Central memory CD4-positive, alpha-beta T cell (primary cell): ENCODE measurements at places on chromosomes 5 and 9.

DNA sequence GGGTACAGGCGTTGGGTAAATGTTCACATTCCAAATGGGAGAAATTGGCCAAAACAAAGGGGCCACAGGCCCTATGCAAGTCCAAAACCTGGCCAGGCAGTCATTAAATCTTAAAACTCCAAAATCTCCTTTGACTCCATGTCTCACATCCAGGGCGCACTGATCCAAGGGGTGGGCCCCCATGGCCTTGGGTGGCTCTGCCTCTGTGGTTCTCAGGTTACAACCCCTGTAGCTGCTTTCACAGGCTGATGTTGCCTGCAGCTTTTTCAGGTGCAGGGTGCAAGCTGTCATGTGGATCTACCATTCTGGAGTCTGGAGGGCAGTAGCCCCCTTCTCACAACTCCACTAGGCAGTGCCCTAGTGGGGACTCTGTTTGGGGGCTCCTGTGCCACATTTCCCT, 44.8 kb downstream of the NLN start:
- DNase-seq, result no peak

GRCh38 chr9:4080921-4081895, 218.7 kb downstream of the GLIS3 start:
- no peak for DNase-seq

GRCh38 chr5:14305045-14305444, 161.9 kb downstream of the TRIO start:
- DNase-seq, result no peak

GRCh38 chr9:6106711-6107339, 91.4 kb upstream of the RANBP6 start:
- no peak for DNase-seq

GRCh38 chr5:40960037-40960436, 50.7 kb downstream of the C7 start:
- no peak for DNase-seq

DNA sequence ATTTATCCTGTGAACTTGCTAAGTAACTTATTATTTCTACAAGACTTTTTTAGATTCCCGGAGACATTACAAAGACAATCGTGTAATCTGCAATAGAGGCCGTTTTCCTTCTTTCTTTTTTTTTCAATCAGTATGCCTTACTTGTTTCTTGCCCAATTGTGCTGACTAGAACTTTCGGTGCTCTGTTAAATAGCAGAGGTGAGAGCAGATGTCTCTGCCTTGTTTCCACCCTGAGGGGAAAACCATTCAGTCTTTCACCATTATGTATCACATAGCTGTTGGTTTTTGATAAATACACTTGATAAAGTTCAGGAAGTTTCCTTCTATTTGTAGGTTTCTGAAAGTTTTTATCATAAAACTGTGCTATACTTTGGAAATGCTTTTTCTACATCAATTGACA, 10.3 kb downstream of the SPATA31E1 start:
- DNase-seq, result no peak

DNA sequence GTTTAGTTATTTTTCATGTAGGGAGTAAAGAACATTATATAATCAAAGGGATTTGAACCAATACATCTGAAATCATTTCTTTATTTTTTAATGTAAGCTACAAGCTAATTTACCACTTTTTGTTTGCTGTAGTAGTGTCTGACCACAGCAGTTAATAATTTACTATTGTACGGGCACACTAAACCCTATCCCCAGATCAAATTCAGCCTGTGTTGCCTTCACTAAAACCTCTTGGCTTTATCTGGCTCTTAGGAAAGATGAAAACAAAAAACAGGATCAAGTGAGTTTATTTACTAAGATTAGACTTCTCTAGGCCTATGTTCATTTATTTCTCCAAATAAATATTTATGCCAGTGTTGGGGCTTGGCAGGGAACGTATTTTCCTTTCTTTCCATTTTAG, 384.1 kb downstream of the EBF1 start:
- no peak for DNase-seq

DNA sequence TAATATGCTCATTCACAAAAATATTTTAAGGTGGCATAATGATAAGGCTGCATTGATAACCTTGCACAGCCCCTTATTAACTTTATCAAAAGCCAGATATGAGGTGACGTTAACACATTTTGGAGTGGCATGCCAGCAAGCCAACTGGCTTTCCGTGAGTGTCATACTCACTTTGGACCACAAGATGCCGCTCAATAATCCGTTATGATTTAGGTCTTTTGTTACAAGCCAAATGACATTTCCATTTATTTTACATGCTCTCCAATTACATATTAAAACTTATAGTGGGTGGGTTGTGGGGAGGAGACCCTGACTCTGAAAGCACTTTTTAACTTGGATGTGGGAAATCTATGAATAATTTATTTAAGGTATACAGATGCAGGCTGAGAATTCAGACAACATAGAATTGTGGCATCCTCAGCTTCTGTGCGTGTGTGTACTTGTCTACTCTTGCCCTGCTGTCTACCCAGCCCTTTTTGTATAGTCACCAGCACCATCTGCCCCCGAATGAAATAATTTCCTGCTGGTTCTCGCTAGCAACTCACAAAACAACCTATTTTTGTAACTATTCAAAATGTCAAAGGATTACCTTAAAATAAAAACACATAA, 305.1 kb downstream of the PSAT1 start:
- DNase-seq, result no peak

DNA sequence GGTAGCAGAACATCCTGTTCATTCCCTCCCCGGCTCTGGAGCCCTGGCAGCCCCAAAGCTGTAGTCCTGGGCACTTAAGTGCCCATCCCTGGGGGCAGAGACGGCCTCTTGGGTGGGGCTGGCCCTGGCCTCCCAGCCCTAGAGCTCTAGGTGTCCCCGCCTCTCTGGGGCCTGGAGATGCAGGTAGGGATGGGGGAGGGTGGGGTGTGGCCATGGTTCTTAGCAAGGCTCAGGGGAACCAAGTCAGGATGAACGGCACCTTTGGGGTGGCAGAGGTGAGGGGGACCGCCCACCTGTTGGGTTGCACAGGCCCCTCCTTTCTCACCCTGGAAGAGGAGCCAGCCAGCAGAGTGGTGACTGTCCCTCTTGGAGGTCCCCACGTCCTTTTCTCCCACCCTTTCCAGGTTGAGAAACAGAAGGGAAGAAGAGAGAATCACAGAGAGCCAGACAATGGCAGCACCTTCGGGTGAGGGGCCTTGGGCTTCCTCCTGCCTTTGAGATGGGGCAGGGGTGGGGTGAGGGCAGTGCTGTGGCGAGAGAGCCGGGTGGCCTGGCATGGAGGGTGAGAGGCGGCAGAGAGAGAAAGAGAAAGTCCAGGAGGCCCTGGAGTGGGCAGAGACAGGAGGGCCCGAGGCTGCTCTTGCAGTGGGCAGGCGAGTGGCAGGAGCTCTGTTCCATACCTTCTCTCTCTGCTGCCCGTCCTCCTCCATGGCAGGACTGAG, 2.3 kb downstream of the CRAT start:
- no peak for DNase-seq

GRCh38 chr9:126421567-126422428, 95.2 kb downstream of the MVB12B start:
- no peak for DNase-seq

DNA sequence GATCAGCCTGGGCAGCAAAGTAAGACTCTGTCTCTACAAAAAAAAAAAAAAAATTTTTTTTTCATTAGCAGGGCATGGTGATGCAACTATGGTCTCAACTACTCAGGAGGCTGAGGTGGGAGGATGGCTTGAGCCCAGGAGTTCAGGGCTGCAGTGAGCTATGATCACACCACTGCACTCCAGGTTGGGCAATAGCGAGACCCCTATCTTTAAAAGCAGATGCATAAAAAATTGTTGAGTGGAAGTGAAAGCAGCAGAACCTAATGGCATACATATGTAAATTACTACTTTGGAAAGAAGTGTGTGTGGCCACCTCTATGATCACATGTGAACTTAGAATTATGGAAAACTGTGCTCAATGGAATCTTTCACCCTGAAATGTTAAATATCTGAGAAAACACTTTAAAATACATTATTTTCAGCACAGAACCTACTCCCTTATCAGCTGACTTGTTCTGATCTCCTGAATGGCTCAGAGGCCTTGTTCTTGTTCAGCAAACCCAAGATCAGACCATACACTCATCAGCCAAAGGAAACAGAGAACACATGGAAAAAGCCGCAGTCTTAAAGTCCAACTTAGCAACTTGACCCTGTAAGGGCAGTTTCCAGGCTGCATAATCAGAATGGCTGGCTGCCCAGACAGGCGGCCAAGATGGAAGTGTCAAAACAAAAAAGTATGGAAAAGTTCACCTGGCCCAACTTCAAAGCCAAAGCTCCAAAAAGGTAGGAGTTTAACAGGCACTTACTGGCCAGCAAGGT, 56.5 kb downstream of the SIL1 start:
- no peak for DNase-seq

DNA sequence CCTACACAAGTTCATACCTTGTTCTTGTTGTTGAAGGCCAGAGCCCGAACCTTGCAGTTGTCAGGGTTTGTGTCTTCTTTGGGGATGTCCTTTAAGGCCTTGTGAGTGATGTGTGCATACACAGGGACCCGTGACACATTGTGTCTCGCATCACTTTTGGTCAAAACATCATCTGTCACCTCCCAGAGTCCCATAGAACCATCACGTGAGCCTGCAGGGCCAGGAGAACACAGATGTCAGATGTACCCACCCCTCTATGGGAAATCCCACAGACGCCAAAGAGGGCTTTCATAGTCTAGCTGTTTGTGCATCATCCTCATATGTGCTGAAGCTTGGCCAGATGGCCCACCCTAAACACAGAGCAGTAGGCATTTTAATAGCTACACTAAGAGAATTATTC, 28.2 kb downstream of the DCAF12 start:
- DNase-seq, result no peak

- no peak for DNase-seq
Observed at GRCh38 chr5:153959134-153959957, 79.4 kb downstream of the FAM114A2 start.

GRCh38 chr9:127201071-127201541, 63.5 kb upstream of the GARNL3 start:
- DNase-seq, result no peak

DNA sequence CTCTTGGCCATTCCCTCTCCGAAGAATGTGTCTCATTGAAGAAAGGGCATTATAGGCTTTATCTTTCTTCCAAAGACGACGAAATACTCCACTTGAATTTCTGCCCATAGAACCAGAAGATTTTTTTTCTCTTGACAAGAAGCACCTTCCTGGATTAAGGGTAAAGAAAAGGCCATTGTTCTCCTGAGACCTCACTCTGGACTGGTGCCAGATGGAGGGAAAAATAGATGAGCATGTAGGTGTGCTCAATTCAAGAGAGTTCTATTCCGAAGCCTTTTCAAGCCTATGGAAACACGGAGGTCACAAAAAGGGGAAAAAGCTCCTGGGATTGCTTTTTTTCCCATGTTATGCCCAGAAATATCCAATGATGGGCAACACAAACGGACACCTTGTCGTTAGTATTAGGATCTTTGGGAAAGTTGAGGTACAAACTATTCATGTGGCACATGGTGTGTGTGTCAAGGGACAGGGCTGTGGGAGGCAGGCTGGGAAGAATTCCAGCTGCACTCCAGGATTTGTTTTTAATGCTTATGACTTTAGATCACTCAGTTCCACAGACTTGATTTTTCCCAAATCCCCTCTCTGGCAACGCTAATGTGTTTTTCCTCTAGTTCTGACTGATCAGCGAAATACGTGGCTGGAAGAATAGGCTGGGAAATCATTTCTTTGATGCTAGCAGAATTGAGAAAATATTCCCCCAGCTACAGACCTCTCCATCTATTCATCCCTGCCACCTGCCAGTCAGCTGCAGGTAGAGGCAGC, 89.9 kb downstream of the SIL1 start:
- DNase-seq, result no peak

DNA sequence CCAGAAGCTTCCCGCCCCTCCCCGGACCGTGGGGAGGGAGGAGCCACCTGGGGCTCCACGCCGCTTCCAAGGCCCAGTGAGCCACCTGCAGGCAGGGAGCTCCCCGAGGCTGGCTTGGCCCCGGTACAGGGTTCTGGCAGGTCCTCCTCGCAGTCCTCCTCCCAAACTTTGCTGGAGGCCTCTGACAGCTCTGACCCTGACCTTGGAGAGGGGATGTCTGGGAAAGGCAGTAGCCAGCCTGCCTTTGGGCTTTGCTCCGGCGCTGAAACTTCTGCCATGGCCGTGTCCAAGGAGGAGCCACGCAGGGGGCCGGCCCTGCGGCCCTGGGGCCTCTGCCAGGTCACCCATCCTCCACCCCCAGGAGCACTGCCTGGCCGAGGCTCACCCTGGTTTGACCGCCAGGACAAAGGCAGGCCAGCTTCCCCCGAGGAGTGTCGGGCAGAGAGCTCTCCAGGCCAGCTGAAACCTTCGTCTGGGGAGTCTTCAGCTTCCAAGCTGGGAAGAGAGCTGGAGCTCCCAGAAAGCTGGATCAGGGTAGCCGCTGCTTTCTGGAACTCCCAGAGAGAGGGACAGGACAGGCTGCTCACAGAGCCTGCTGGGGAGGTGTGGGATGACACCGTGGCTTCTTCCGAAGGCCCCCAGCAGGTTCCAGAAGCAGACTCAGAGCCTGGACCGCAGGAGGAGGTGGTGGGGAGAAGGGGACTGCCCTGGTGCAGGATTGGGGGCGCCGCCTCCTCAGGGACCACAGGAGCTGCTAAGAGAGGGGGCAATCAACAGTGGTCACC, 9.0 kb upstream of the QSOX2 start:
- no peak for DNase-seq

DNA sequence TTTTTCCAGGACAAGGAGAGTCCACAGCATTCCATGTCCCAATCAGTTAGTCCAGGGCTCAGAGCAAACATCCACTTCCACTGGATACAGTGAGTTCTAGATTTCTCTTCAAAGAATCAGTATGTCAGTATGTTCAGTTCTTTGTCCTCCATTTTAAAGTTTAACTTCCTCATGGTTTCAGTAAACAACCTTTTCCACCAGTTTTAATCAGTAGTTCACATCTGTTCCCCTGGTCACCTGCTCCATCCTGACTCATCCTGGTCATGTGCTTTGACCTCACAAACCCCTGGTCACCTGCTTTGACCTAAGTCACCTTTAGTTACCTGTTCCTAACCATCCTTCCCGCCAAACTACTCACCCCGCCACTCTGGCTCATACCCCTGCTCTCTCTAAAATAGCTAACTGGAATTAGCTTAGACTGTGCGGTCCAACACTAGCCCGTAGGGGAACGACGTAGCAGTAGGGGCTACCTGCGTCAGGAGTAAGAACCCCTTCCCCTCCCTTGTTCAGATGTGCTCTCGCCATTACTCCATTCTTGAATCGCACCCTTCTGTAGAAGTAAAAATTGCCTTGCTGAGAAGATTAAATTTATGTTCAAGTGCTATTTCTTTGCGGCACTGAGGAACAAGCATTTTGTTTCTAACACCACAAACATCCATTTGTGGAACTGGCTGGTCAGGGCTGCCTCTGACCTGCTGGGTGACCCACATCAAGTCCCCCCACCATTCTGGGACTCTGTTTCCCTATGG, 5.5 kb downstream of the ENG start:
- DNase-seq, result no peak
